ENCODE measurements at places on chromosomes 2 and 18.

GRCh38 chr2:240780023-240780700 lies 39.9 kb downstream of the KIF1A start:
- H3K4me1 ChIP-seq, result no peaks in the 10 kb centered on the region
- no peak overlapping the region for H3K4me3 ChIP-seq
- no peaks in the 10 kb centered on the region for H3K27me3 ChIP-seq
- no peaks in the 10 kb centered on the region for H3K36me3 ChIP-seq
- H3K27ac ChIP-seq, result no peak overlapping the region

DNA sequence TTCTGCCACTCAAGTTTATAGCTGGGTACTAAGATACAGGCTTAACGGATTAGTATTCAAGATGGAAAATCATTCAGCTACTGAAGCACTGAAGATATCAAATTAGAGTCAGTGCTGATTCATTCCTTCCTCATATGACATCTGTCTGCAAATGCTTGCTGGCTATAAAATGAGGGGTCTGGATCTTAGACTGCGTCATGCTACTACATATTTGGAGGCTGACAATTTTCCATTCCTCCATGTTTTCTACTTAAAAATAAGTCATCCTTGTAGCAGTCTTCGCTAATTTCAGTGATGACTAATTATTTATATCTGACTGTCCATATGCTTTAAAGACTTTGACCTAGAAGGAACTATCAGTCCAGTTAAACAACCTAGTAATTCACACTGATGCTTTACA lies 233.4 kb downstream of the RIT2 start:
- 0 out of 2 replicates have a peak, but pooled peaks cover 3% of the 10 kb centered on the region for H3K27me3 ChIP-seq
- DNase-seq, result no peak
- H3K4me1 ChIP-seq, result no peaks in the 10 kb centered on the region
- H3K36me3 ChIP-seq, result no peaks in the 10 kb centered on the region
- no peak overlapping the region for H3K4me3 ChIP-seq

DNA sequence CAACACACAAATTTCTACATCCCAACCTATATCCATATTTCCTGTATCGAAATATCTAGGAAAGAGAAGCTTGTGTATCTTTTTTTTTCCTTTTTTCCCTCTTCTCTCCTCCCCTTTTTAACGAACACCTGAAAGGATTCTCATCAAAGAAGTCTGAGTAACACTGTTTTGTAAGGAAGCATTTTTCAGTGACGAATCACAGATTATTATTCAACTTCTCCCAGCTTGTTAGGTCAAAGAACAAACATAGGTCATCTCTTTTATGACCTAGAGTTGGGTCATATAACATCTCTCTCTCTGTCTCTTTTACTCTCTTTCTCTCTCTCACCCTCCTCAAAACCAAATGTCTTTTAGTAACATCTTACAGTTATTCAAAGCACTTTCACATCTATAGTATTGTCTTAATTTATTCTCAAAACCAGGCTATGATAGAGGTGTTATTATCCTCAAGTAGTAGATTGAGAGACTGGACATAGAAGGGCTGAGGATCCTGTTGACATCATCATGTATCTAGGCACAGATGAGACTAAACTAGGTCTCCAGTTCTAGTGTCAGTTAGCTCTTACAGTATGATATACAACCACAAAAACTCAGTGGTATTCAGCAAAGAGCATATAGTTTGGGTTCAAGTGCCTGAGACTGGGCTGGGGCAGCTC lies 80.1 kb upstream of the SPOPL start:
- H3K4me1 ChIP-seq, result no peaks in the 10 kb centered on the region
- H3K27me3 ChIP-seq, result no peaks in the 10 kb centered on the region
- no peaks in the 10 kb centered on the region for H3K36me3 ChIP-seq
- DNase-seq, result no peak
- no peak overlapping the region for H3K27ac ChIP-seq

DNA sequence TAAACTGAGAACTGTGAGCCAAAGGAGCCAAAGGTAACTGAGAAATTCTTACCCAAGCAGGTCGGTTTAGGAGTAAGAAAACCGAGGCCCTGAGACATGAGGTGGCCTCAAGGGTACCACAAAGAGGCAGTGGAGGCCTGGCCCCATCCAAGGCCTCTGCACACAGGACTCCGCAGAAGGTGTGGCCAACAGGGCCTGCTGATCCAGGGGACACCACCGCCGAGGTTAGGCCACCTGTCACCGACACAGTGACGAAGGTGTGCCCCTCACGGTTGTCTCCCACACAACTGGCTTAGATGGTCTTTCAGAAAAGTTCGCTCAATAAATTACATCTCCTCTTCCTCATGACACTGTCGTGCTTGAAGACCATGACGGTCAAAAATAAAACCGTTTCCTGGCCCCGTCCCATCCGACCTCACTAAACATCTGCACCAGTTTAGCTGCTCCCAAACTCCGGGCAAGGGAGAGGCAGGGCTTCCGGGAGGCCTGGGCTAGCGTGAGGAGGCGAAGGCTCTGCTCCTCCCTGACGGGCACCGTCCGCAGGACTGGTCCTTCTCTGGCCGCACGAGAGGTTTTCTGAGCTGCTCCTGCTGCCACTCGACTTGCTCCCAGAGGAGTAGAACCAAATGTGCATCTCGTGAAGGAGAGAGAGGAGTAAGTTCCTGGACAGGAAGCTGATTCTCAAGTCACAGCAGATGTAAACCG lies 442.0 kb downstream of the EIPR1 start:
- H3K27me3 ChIP-seq, result no peaks in the 10 kb centered on the region
- no peaks in the 10 kb centered on the region for H3K36me3 ChIP-seq
- H3K4me1 ChIP-seq, result no peaks in the 10 kb centered on the region
- H3K27ac ChIP-seq, result no peak overlapping the region

DNA sequence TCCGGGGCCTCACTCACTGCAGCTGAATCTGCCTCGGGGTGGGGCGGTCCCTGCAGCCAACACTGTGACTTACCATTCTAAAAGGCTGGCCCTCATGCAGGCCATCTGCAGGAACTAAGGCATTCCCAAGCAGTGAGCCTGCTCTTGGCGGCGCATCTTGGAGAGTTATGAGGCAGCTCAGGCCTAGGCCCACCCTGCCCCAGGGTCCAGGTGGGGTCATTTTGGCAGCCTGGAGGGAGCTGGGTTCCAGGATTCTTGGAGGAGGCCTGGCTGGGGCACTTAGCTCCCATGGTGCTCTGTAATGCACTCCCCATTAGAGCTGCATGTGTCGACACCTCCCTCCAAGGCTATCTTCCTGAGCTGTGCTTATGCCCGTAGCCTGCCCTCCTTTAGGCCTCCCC lies 14.8 kb upstream of the BIN1 start:
- H3K36me3 ChIP-seq, result no peaks in the 10 kb centered on the region
- peak; percentile 30 for DNase-seq
- no peaks in the 10 kb centered on the region for H3K4me1 ChIP-seq
- H3K4me3 ChIP-seq, result no peak overlapping the region
- no peaks in the 10 kb centered on the region for H3K27me3 ChIP-seq
- H3K27ac ChIP-seq, result no peak overlapping the region

DNA sequence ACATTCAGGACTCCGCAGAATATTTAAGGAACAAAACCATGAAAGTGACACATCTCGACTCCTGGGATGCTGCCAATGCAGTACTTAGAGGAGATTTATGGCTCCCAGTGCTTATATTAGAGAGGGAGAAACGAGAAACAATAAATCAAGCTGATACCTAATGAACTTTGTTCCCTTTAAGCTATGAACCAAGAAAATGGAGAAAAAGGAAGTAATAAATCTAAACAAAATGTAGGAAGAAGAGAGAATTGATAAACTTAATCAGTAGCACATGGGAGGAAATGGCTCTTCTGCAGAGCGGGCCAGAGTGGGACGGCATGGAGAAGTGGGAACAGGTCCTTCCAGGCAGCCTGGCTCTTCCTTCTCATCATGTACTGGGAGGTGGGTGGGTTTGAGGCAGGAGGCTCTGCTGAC lies 42.7 kb downstream of the NPPC start:
- no peaks in the 10 kb centered on the region for H3K4me1 ChIP-seq
- H3K27me3 ChIP-seq, result no peaks in the 10 kb centered on the region
- DNase-seq, result no peak
- H3K4me3 ChIP-seq, result no peak overlapping the region

GRCh38 chr18:39698436-39698835 lies 2132.8 kb upstream of the CELF4 start:
- H3K36me3 ChIP-seq, result no peaks in the 10 kb centered on the region
- no peak overlapping the region for H3K4me3 ChIP-seq
- no peak overlapping the region for H3K27ac ChIP-seq
- no peaks in the 10 kb centered on the region for H3K27me3 ChIP-seq
- no peaks in the 10 kb centered on the region for H3K4me1 ChIP-seq

DNA sequence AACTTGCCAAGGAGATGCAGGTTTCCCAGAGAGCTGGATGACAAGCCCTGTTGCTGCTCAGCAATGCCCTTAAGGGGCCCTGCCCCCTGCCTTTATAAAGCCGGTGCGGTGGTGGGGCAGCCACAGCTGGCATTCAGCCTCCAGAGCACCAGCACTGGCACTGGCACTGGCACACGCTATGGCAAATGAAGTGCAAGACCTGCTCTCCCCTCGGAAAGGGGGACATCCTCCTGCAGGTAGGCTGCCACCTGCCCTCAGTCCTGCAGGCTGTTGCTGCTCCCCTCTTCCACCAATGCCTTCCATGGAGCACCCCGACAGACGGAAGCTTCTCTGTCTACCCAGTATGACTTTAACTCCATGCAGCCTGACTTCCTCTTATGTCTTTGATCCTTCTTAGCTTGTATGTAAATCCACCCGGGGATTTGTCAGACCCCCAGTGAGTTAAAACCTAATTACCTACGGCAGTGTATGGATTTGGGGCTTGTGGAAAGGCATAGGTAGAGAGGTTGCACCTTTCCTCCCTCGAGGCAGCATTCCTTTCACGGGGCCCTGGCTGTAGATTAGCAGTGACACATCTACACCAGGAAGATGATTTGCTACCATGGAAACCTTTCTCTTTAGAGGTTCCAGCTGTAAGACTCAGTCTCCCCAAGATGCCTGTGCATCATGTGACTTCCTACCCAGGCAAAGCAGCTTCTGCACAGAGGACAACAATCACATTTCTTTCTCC lies at the start of gene DAPL1:
Gene DAPL1, plus strand, starts transcription at position 123 of the 730 bp plus-strand sequence. Its CDS starts 56 bp downstream, at position 179.
- H3K27me3 ChIP-seq, result peaks cover 6% of the 10 kb centered on the region
- no peak within 1 kb of the TSS for H3K4me3 ChIP-seq
- H3K4me1 ChIP-seq, result no peaks in the 10 kb centered on the region
- no peak within 1 kb of the TSS for H3K27ac ChIP-seq
